RPMI8226 (cell line): ENCODE measurements at places on chromosomes 12 and 14.
A peak's percentile ranks its signal among the peaks of the same experiment; 100 is the strongest.

GRCh38 chr14:39102265-39102968 is 618 bp downstream of the SEC23A start:
- DNase-seq, result peak; percentile 6

GRCh38 chr12:58881816-58882215 is 38.5 kb downstream of the LRIG3 start:
- no peak for DNase-seq

DNA sequence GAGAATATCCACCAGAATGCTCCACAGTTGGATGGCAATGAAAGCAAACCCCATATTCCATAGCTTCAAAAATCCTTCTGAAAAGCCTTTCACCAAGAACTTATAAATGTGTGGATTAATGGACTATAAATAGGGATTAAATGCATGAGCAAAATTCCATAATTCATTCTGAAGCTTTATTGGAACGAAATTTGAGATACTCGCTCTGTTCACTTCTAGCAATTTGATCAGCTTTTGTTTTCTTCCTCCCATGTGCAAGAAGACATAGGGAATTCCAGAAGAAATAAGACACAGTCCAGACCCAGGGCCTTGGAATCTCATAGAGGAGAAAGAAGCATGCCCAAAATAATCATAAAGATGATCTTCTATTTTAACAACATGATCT is 285.9 kb upstream of the TMPO start:
- no peak for DNase-seq

GRCh38 chr12:67223225-67223624 is 45.9 kb upstream of the CAND1 start:
- DNase-seq, result no peak

GRCh38 chr12:42990387-42990786 is 400.8 kb upstream of the PRICKLE1 start:
- DNase-seq, result no peak

DNA sequence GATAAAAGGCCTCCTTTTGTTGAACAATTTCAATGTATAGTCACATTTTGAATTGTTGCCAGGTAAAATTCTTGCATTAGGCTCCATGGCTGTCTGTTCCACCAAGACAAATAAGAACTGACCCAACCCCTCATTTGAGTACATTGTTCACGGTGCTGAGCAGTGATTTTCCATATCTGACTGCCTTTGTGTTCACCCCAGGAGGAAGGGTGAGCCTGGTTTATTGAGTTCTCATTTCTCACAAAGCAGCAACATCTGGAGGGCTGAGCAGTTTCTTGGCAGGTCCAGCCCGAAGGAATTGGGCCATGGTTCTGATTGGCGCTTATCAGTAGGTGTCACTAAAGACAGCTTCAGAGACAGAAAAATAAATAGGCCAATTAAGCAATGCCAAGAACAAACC is 149.1 kb downstream of the BMP4 start:
- DNase-seq, result no peak

- DNase-seq, result peak; percentile 1
These were observed 4.5 kb upstream of the GPR162 start for GRCh38 chr12:6817098-6817497.

- no peak for DNase-seq
These were observed 61.8 kb upstream of the ATP2B1 start for GRCh38 chr12:89770391-89770790.

DNA sequence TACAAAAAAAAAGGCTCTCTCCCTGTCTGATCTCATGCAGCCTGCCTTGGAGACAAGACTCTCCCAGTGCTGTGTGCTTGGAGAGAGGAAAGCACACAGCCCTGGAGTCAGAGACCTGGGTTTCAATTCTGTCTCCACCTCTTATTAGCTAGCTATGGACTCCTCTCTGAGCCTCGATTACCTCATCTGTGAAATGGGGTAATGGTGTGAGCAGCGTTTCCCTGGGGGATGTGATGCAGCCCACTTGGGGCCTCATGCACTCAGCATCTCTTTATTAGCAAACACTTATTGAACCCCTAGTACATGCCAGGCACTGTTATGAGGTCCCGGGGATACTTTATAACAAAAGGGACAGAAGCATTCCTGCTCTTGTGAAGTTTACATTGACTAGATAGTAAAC is 12.5 kb downstream of the SDS start:
- no peak for DNase-seq
